ENCODE measurements at places on chromosomes 3 and 15.

DNA sequence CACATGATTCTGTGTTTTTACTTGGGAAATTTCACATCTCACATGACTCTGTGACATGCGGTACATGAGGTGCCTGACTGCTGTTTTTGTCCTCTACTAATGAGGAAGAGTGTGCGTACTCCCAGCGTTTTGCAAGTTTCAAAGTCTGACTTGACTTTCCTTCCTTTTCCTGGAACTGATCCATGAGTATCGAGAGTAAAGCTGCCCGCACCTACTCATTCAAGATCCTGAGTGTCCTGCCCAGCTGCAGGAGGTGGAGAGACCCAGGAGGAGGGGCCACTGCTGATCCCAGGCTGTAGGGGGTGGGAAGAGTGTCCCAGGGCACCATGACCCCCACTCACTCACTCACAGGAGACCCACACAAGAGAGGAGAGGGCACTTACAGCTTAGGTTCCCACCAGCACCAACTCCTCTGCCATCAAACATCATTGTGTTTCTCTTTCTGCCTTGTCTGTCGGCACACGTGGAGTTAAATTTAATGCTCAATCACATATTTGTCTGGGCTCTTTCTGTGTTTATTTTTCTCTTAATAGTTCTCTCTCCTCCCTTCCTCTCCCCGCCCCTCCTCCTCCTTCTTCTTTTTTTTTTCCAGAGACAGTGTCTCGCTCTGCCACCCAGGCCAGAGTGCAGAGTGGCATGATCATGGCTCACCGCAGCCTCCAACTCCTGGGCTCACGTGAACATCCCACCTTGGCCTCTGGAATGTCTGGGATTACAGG lies 1.4 kb downstream of the CCR5AS start:
- peaks cover 39% of the 10 kb centered on the region for H3K4me1 ChIP-seq
- no peak overlapping the region for H3K4me3 ChIP-seq
- no peaks in the 10 kb centered on the region for H3K27me3 ChIP-seq
- no peak overlapping the region for H3K27ac ChIP-seq
- DNase-seq, result no peak
- H3K36me3 ChIP-seq, result peaks cover 6% of the 10 kb centered on the region

- DNase-seq, result no peak
- peaks cover 2% of the 10 kb centered on the region for H3K36me3 ChIP-seq
- no peak overlapping the region for H3K4me3 ChIP-seq
- no peaks in the 10 kb centered on the region for H3K27me3 ChIP-seq
- H3K27ac ChIP-seq, result no peak overlapping the region
These were observed 86.4 kb downstream of the FLNB start for GRCh38 chr3:58094657-58095056.

DNA sequence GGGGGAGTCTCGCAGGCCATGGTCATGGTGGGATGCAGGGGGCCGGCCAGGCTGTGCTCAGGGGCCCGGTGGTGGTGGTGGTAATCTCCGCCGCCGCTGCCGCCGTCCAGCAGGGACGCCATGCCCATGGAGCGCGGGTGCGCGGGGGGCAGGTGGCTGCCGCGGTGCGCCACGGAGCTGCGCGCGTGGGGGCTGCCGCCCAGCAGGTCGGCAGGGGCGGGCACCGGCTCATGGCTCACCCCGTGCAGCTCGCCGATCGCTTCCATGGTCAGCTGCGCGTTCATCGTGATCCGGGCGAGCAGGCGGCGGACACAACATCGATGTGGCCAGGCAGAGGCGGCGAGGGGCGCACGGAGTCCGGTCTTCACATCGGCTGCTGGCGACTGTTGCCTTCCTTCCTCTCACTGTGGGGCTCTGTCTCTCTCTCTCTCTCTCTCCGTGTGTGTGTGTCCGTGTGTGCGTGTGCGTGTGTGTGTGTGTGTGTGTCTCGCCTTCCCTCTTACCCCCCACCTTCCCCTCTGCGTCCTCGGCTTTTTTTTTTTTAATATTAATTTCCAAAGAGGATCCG lies 451 bp downstream of the ONECUT1 start:
- H3K36me3 ChIP-seq, result no peaks in the 10 kb centered on the region
- peak overlapping the region; percentile 55 for H3K4me3 ChIP-seq
- DNase-seq, result no peak
- H3K27me3 ChIP-seq, result peaks cover 83% of the 10 kb centered on the region
- peaks cover 13% of the 10 kb centered on the region for H3K4me1 ChIP-seq

DNA sequence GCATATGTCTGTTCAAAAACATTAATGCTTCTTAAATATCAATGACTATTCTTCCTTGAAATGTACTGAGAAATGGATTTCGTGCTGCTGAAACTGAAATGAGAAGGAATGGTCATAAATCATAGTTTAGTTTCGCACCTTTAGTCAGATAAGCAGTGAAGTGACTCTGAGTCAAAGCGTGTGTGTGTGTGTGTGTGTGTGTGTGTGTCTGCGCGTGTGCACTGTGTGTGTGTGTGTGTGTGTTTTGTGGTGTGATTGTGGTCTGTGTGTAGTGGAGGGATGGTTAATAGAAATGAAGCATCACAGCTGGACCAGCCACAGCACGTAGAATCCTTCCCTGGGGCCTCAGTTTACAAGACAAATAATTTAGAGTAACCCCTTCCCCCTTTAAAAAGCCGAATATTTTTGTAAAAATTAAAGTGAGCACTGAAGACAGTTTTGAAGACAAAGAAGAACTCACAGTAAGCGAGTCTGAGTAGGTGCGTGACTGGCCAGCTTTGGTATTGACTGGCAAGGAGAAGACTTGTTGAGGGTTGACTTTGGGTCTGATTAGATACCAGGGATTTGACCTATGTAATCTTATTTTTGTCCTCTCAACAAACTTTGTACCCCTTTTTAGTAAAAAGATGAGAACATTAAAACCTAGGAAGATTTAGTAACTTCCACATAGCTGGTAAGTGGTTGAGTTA lies 202.0 kb upstream of the IL12A start:
- no peak overlapping the region for H3K4me3 ChIP-seq
- peaks cover 6% of the 10 kb centered on the region for H3K27me3 ChIP-seq
- no peak for DNase-seq

DNA sequence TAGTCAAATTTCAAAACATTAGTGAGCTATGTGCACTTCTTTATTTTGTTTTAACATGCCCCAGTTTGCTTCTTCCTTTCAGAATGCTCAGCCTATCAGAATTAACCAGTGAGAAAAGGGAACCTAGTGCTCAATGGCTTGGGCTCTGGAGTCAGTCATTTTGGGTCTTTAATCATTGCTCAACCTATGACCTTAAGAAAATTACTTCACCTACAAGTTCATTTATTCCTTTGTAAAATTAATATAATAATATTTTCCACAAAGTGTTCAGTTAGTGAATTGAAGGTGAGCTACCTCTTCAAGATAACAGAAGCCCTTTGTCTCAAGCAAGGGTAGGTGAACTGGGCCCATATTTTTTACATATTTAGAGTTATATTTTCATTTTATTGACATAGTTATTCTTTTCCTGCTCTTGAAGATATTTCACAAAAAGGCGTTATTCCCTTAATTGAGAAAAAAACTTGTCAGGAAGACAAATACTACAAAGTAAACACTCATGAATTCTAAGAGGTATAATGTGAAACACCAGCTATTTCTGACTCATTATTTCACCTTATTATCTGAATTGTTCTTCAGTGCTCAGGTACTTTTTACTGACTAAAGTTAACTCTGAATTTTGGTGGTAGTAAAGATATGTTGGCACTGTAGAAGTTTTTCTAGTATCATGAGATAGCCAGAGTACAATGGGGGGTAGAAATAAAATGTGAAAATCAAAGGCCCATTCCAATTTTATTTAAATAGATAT lies 415.5 kb downstream of the NAALADL2 start:
- no peak overlapping the region for H3K4me3 ChIP-seq
- DNase-seq, result no peak
- no peaks in the 10 kb centered on the region for H3K4me1 ChIP-seq
- no peaks in the 10 kb centered on the region for H3K27me3 ChIP-seq
- no peaks in the 10 kb centered on the region for H3K36me3 ChIP-seq

GRCh38 chr15:93173369-93173768 lies 84.4 kb upstream of the RGMA start:
- H3K27me3 ChIP-seq, result peaks cover 10% of the 10 kb centered on the region
- H3K36me3 ChIP-seq, result no peaks in the 10 kb centered on the region
- no peak for DNase-seq
- no peaks in the 10 kb centered on the region for H3K4me1 ChIP-seq
- no peak overlapping the region for H3K27ac ChIP-seq

GRCh38 chr15:74444106-74445062 lies 10.6 kb upstream of the SEMA7A start:
- H3K27me3 ChIP-seq, result no peaks in the 10 kb centered on the region
- H3K36me3 ChIP-seq, result peaks cover 19% of the 10 kb centered on the region
- H3K4me1 ChIP-seq, result no peaks in the 10 kb centered on the region
- no peak overlapping the region for H3K4me3 ChIP-seq
- no peak overlapping the region for H3K27ac ChIP-seq
- no peak for DNase-seq

DNA sequence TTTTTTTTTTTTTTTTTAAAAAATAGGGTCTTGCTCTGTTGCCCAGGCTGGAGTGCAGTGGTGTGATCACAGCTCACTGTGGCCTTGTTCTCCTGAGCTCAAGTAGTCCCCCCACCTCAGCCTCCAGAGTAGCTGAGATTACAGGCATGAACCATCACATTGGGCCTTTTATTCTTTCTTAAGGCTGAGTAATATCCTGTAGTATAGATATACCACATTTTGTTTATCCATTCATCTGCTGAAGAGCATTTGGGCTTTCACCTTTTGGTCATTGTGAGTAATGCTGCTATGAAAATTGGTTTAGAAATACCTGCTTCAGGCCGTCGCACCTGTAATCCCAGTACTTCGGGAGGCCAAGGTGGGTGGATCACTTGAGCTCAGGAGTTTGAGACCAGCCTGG lies 42.6 kb downstream of the PAQR5 start:
- no peaks in the 10 kb centered on the region for H3K36me3 ChIP-seq
- no peak overlapping the region for H3K27ac ChIP-seq
- no peak overlapping the region for H3K4me3 ChIP-seq
- peaks cover 1% of the 10 kb centered on the region for H3K27me3 ChIP-seq

GRCh38 chr3:98013411-98014267 lies 21.5 kb downstream of the GABRR3 start:
- no peak overlapping the region for H3K4me3 ChIP-seq
- H3K27me3 ChIP-seq, result peaks cover 2% of the 10 kb centered on the region
- H3K27ac ChIP-seq, result no peak overlapping the region
- no peak for DNase-seq
- H3K36me3 ChIP-seq, result no peaks in the 10 kb centered on the region

- H3K4me3 ChIP-seq, result no peak overlapping the region
- H3K27ac ChIP-seq, result no peak overlapping the region
- H3K4me1 ChIP-seq, result no peaks in the 10 kb centered on the region
- DNase-seq, result no peak
- H3K27me3 ChIP-seq, result no peaks in the 10 kb centered on the region
These were observed 535.2 kb downstream of the OCA2 start for GRCh38 chr15:27563765-27564370.

GRCh38 chr3:146404436-146404835 lies 64.9 kb downstream of the PLSCR2 start:
- no peak for DNase-seq
- H3K27me3 ChIP-seq, result peaks cover 2% of the 10 kb centered on the region
- H3K4me3 ChIP-seq, result no peak overlapping the region
- H3K27ac ChIP-seq, result no peak overlapping the region
- no peaks in the 10 kb centered on the region for H3K4me1 ChIP-seq

DNA sequence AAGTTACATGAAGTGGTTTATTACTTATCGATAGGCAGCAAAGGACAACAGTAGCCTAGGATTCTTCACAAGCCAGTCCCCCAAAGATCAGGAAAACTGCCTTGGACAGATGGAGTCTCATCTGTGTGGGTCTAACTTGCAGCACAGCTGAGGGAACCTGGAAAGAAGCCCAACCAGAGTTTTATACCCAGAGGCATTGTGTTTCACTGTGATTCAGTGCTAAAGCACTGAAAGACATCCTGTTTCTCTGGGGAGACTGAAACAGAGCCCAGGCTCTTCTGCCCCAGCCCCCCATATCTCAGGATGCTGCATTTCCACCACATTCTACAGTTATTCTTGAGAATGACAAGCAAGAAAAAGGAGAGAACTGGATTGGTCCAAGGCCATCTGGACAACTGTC lies 48.2 kb upstream of the PYDC2 start:
- no peak overlapping the region for H3K4me3 ChIP-seq
- H3K27me3 ChIP-seq, result peaks cover 4% of the 10 kb centered on the region
- no peak for DNase-seq
- no peak overlapping the region for H3K27ac ChIP-seq

Data from activated naive CD8-positive, alpha-beta T cell treated with anti-CD3 and anti-CD28 coated beads, Interleukin-2, amount 50 U/mL, for 24 hours (primary cell).